ENCODE measurements at places on chromosomes 2 and 18.

GRCh38 chr18:10751653-10752052 is 225.8 kb downstream of the NAPG start:
- no peak for DNase-seq

GRCh38 chr2:2014251-2014771 is 270.0 kb upstream of the PXDN start:
- no peak for DNase-seq

GRCh38 chr2:160156100-160156499 is 44.0 kb downstream of the ITGB6 start:
- no peak for DNase-seq

DNA sequence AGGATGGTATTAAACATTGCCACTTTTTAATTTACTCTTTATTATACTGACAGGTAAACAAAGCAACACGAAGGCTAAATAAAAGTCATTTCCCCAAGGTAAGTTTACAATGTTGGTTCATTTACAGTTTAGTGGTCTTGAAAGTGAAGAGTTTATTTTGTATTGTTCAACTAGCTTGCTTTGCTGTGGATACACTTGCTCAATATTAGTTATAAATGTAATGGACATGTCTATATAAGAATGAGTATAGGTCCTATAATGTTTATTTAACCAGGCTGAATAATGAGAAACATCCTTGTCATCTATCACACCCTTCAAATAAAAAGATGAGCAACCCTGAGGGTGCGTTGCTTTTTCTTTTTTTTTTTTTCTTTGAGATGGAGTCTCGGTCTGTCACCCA is 1129.4 kb downstream of the TSN start:
- DNase-seq, result no peak

GRCh38 chr2:228318218-228318617 is 136.7 kb upstream of the SPHKAP start:
- DNase-seq, result no peak

GRCh38 chr2:18602298-18602697 is 12.9 kb upstream of the NT5C1B start:
- no peak for DNase-seq

DNA sequence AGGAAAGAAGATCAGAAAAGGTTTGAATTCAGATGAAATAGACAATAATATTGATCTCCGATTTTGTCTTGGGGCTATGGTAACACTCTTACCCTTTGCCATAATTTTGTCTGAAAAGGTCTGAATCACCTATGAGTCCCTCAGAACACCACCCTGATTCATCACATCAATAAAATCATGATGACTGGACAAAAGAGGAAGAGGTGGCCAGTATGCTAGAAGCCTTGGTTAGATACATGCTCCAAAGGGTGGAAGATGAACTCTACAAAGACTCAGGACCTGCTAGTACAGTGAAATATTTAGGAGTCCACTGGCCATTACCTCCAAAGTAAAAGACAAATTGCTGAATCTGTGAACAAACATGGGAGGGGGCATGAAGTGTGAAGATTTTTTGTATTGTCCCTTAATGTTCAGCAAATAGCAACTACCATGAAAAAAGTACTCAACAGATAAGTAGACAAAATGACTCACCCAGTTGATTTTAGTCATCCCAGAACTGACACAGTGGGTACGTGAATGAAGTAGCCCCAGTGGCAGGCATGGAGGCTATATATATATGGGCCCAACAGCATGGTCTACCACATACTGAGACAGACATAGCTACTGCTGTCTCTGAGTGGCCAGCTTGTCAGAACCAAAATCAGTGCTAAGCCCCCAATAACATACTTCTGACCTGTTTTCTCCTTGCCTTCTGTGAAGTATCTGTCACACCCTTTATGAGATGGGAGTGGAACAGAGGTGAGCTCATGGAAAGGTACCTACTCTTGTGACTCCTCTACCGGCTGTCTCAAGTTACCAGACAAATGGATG is 36.5 kb upstream of the GLS start:
- DNase-seq, result peak; percentile 74

GRCh38 chr2:28055325-28055970 is 164.9 kb downstream of the BABAM2 start:
- DNase-seq, result no peak

DNA sequence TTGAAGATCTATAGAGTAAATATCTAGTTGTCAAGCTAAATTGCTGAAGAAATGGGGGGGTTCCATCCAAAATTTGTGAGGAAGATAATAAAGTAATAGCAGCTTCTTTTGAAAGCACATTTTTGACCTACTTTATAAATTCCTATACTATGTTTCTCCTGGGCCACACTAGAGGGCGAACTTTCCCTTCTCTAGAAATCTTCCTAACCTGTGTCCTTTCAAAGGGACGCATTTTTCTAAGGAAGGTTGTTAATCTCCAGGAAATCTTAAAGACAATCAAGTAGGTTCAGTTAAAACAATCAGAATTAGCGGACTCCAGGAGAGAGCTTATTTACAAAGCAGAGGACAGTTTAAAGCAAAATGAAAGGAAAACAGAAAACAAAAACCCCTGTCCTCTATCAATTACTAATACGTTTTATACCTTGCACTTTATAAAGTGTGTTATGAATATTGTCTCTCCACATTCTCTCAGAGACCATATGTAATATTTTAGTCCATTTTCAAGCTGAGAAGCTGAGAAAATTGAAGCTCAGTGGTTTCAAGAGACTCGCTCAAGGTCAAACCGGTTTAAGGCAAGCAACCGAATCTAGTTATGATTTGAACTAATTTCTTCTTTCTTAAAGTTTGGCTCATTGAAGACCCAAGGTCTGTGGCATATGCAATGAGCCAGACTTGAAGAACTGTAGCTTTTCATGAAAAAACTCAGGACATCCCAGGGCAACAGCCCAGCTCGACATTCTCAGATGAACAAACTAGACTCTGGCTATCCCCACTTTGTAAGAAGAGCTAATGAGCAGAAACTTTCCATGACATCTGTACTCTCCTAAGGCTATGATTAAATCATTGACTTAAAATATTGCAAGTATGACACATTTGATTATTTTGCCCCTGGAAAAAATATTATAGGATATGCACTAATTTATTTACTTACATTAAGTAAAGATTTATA is 273.6 kb downstream of the PAX3 start:
- no peak for DNase-seq

DNA sequence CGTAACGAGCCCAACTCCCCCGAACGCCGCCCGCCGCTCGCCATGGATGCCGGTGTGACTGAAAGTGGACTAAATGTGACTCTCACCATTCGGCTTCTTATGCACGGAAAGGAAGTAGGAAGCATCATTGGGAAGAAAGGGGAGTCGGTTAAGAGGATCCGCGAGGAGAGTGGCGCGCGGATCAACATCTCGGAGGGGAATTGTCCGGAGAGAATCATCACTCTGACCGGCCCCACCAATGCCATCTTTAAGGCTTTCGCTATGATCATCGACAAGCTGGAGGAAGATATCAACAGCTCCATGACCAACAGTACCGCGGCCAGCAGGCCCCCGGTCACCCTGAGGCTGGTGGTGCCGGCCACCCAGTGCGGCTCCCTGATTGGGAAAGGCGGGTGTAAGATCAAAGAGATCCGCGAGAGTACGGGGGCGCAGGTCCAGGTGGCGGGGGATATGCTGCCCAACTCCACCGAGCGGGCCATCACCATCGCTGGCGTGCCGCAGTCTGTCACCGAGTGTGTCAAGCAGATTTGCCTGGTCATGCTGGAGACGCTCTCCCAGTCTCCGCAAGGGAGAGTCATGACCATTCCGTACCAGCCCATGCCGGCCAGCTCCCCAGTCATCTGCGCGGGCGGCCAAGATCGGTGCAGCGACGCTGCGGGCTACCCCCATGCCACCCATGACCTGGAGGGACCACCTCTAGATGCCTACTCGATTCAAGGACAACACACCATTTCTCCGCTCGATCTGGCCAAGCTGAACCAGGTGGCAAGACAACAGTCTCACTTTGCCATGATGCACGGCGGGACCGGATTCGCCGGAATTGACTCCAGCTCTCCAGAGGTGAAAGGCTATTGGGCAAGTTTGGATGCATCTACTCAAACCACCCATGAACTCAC is 673 bp downstream of the PCBP1 start:
- DNase-seq, result peak; percentile 81

GRCh38 chr2:223101340-223102039 is 49.5 kb downstream of the KCNE4 start:
- no peak for DNase-seq

GRCh38 chr2:160062292-160063005 is at the start of gene PLA2R1:
TSS of gene PLA2R1 (minus strand) at chr2:160062615. CDS start at chr2:160062403, 212 bp downstream.
- DNase-seq, result no peak

- no peak for DNase-seq
These were observed 17.1 kb downstream of the ANKRD44 start for GRCh38 chr2:197293252-197294007.

Data from activated CD8-positive, alpha-beta memory T cell treated with anti-CD3 and anti-CD28 coated beads, Interleukin-2, amount 50 U/mL, for 48 hours (primary cell).